Activated naive CD4-positive, alpha-beta T cell (primary cell): ENCODE measurements at places on chromosomes 5 and 9.

- DNase-seq, result no peak
These were observed 30.2 kb downstream of the GOLGA2 start for GRCh38 chr9:128245421-128246151.

GRCh38 chr9:93930070-93930469, 25.1 kb downstream of the BARX1 start:
- DNase-seq, result no peak

GRCh38 chr5:65539827-65540226, 23.1 kb downstream of the CENPK start:
- DNase-seq, result no peak

- DNase-seq, result no peak
These were observed 19.4 kb downstream of the DTWD2 start for GRCh38 chr5:118968925-118969375.

DNA sequence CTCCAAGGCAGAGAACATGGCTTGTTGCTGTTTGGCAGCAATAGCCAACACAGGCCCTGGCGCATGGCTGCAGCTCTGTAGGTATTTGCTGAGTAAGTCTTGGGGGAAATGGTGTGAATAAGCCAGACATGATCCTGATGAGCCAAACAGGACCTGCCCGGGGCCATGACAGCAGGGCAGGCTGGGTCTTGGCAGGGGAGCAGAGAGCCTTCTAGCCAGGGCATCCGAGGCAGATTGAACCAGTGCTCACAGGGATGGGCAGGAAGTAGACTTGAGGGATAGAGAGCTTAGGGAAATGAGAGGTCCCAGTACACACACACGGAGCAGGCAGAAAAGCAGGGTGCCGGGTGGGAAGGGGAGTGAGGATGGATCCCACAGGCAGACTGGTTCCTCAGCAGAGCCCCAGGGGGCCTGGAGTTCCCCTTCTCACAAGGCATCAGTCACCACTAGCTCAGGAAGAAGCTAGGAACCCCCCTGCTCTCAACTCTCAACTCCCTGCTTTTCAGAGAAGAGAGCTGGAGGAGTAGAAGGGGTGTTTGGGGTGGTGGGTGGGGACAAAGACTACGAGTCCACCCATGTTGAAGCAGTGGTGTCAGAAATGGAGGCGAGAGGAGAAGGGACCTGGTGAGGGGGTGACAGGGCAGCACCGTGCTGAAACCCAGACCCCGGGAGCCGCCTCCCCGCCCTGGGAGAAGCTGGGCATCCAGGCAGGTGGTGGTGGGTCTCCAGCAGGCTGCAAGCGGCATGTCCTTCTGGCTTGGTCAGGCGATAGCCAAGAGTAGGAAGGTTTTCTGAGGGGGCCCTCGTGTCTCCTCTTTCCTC, 111.1 kb downstream of the RGS3 start:
- DNase-seq, result no peak

DNA sequence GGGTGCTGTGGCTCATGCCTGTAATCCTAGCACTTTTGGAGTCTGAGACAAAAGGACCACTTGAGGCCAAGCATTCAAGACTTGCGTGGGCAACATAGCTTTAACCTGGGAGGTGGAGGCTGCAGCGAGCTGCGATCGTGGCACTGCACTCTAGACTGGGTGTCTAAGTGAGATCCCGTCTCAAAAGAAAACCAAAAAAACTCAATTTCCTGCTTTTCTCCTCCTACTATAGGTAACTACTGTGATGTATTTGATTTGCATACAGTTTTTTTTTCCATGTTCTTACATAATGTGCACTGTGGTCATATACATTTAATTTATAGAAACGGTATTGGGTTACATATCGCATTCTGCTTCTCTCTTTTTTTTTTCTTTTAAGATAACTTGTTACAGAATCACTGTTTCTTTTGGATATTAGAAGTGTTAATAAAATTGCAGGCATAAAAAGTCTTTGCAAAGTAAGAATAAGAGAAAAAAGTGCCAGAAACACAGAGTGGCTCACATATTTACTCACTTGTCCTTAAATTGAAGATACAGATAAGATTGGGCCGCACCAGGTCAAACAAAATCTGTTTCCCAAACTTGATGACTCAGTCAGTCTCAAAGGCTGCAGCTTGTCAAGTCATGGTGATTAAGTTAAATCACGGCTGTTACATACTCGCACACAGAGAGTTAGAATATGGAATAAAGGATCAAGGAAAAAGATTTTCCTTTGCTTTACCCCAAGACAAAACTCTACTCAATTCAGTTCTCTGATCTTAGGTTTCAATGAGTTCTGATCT, 2.0 kb upstream of the PTGR1 start:
- no peak for DNase-seq

- DNase-seq, result no peak
These were observed 32.4 kb downstream of the LPAR1 start for GRCh38 chr9:111005746-111006470.

GRCh38 chr5:140563596-140563995, 802 bp downstream of the APBB3 start:
- no peak for DNase-seq

- DNase-seq, result peak; percentile 25
These were observed 16.0 kb upstream of the PUM3 start for GRCh38 chr9:2859776-2860379.

- DNase-seq, result no peak
These were observed 23.2 kb downstream of the RETREG1 start for GRCh38 chr5:16593628-16594027.

DNA sequence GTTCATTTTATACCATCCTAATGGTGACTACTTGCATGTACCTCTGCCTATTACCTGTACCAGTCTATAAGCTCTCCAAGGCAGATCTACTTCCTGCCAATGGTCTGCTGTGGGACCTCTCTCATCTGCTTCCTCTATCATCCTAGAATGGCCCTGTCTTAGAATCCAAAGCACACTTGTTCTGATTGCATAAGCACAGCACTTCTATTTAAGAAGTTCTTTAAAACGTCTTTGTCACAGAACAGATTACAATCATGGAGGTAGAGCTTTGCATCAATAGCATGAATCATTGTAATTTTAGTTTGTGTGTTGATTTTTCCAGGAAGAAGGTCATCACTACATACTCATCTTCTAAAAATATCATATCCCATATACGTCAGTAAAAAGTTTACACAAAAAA, 131.8 kb upstream of the ACOT12 start:
- no peak for DNase-seq

DNA sequence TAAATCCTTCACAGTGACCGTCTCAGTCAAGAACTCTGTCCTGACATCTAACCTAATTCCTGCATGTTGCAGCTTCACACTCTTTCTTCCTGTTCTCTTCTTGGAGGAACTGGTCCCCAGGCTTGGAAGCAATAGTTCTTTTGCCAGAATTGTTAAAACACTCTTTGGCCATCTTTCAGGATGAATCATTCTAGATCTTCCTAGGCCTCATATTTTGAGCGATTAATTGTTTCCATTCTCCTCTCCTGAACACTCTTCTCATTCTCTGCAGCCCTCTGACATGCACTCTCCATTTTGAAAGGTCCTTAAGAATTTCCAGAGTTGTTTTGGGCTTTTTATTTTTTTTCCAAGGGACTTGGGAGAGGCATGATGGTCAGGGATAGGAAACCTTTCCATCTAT, 85.8 kb downstream of the FAM114A2 start:
- no peak for DNase-seq

DNA sequence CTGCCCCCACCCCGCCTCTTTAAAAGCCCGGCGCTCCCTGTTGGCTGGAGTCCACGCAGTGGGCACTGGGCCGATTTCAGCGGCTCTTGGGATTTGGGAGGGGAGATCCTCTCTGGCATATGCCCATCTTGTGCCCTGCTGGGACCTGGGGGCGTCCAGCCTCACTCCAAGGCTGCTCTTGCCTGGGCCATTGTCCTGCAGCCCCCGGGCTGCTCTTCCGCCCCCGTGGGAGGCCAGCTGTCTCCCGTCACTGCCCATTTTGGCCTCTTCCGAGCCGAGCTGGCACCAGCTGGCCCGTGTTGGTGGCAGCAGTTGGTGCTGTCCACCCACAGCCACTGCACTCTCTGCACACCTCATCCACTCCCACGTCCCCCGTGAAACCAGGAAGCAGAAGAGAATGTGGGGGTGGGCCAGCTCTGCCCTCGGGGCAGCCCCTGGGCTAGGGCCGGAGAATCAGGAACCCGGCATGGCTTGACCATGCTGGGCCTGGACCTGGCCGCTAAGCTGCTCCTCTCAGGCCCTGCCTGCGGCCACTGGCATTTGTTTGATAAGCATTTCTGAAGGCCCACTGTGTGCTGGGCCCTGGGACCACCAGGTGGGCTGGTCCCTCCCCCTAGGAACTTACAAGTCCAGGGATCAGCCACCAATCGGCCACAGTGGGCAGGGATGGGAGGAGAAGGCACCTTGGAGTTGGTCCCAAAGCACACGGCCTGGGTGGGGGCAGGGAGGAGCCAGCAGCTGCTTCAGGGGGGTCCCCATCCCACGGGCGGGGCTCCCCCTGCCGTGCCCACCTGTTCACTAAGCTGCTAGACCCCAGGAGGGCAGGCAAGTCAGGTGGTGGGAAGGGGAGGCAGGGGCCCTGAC, 2.2 kb downstream of the C8G start:
- DNase-seq, result no peak

GRCh38 chr5:150213530-150213929, 23.7 kb downstream of the SLC6A7 start:
- DNase-seq, result no peak

DNA sequence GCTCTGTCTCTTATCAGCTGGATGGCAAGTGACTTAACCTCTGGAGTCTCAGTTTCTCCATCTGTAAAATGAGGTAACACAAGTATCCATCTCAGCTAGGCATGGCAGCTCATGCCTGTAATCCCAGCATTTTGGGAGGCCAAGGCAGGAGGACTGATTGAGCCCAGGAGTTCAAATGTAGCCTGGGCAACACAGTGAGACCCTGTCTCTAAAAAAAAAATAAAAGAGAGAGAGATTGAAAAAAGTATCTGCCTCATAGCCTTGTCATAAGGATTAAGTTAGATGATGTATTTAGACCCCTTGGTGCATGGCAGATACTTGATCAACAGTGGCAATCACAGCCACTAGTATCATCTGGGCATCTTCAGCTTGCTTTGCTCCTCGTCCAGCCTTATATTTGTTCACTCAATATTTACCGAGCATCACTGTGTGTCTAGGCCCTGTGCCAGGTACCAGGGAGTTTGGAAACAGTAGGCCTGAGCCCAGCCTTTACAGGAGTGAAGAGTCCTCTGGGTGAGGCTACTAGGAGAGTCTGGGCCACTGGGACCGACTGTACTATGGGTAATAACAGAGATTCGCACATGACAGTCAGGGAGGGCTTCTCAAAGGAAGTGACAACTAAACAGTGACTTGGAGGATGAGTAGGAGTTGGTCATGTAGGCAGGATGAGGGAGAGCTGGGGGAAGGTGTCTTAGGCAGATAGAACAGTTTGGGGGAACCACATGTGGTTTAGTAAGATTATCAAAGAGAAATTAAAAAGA, 34.2 kb downstream of the CORO2A start:
- no peak for DNase-seq

DNA sequence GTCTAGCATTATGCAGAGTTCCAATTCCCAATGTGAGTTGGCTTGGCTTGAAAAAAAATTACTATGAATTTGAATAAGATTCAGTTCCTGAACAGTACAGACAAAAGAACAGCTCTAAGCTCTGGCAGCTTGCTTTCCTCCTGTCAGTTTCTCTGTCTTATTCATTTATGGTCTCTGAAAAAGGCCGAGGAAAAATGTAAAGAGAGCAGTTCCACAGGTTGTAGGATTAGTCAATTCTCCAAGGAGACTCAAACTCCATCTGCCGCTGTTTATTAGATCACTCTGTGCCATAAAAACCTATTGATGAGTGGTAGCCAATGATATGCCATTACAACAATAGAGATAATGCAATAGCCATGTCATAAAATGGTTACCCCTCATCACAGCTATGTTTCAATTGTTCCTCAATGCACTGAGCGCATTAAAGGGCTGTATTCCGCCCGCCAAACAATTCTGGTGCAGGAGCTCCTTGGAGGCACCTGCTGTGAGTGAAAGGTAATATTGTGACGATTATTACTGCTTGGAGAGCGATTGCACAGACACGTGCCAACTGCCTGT, 188.2 kb downstream of the ARRDC3 start:
- DNase-seq, result no peak

GRCh38 chr5:92559781-92560180, 1021.2 kb downstream of the NR2F1-AS1 start:
- DNase-seq, result no peak

- no peak for DNase-seq
These were observed 613.6 kb downstream of the ZNF608 start for GRCh38 chr5:124132843-124133242.

DNA sequence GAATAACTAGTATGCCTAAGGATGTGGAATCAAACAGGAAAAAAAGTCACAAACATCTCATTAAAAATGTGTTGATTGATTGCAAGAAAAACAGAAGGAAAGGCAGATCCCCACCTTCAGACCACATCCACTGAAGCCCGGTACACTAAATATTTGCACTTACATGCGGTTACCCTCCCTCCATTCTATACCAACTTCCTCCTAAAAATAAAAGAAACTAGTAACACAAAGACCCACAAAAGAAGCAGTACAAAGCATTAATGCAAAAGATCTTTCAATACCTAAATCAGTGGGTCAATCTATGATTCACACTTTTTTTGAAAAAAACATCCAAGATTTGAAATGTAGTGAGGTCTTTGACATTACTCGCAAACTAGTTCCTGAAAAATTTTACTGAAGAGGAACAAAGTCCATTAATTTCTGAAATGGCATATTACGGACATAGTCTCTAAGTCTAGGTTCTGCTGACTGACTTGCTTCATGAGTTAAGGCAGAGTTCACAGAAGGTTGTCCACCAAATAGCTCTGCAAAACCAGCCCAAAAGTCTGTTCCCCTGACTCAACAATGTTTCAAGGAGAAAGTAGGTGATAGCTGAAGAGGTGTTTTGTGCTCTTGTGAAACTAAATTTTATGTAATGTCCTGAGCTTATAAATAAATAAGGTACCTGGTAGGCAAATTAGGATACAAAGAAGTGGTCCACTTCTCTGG, 100.7 kb downstream of the PAM start:
- DNase-seq, result no peak

DNA sequence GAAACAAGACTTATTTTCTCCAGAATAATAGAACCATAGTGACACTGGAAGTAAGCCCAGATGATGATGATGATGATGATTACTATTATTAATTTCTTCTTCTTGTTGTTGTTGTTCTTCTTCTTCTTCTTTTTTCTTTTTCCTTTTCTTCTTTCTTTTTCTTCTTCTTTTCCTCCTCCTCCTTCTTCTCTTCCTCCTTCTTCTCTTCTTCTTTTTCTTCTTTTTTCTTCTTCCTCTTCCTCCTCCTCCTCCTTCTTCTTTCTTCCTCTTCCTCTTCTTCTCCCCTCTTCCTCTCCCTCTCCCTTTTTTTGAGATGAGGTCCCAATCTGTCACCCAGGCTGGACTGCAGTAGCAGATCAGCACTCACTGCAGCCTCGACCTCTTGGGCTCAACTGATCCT, 40.5 kb upstream of the RUFY1 start:
- no peak for DNase-seq

- DNase-seq, result no peak
These were observed 318.4 kb downstream of the ARL15 start for GRCh38 chr5:53991942-53992341.

- no peak for DNase-seq
These were observed 67.9 kb downstream of the NFIB start for GRCh38 chr9:14245901-14246525.
